GM23338 (cell line): ENCODE measurements at places on chromosomes 1 and 21. TPM values are rescaled to one million over a fixed set of nuclear protein-coding genes. Genes with fewer than 3 reads are reported as not detected.

TCHH gene
- total RNA-seq = 0.19 and 0.38 TPM in 2 replicates

SIM2 gene
- total RNA-seq = 0.49 and 1.4 TPM in 2 replicates

LGALS8 gene
- 11.5 and 20.2 TPM in 2 replicates for total RNA-seq

TRABD2B gene
- 0.89 and 1.6 TPM in 2 replicates for total RNA-seq

COL24A1 gene
- 1.3 and 2.1 TPM in 2 replicates for total RNA-seq

NOS1AP gene
- total RNA-seq = 3.5 and 5.8 TPM in 2 replicates

FAM78B gene
- total RNA-seq = 4.6 and 5.8 TPM in 2 replicates

C4BPA gene
- total RNA-seq = not detected in 2 replicates

ZSWIM5 gene
- total RNA-seq = 2.6 and 3.6 TPM in 2 replicates

GJB3 gene
- 0.31 and 0.50 TPM in 2 replicates for total RNA-seq

THEM5 gene
- not detected in 2 replicates for total RNA-seq

CCDC17 gene
- 1.0 and 2.2 TPM in 2 replicates for total RNA-seq

S100A14 gene
- 0.28 TPM in 1 of 2 replicates, not detected in the other for total RNA-seq

SELL gene
- total RNA-seq = not detected in 2 replicates

BRINP2 gene
- 0.16 and 0.52 TPM in 2 replicates for total RNA-seq

DNA sequence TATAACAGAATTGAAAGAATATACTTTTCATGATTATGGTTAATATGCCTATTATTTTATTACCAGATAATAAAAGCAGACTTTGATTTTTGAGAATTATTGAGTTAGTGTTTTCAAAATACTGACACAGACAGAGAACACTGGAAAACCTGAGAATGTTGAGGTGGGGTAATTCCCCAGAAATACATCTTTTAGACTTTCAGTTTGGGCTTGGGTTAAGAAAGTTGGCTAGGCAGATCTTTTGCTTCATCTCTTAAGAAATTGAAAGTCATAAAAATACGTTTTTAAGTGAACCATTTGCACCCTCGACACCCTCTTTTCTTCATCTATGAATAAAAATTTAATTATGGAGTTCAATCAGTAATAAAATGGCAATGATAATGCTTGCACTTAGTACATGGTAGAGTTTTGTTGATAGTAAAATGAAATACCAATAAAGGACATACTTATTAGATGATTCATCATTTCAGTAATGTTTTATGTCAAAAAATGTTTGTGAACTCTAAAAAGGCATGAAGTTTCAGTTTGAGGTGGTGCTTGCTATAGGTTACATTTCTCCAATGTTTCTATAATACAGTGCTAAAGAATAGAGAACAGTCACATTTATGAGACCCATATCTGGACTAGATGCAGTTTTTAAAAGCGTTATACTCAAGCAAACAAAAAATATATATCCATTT, 1.9 kb upstream of the SAMSN1 start:
- DNase-seq = no peak

GRCh38 chr21:33101300-33101911, 31.5 kb downstream of the OLIG1 start:
- DNase-seq = peak; percentile 39

DNA sequence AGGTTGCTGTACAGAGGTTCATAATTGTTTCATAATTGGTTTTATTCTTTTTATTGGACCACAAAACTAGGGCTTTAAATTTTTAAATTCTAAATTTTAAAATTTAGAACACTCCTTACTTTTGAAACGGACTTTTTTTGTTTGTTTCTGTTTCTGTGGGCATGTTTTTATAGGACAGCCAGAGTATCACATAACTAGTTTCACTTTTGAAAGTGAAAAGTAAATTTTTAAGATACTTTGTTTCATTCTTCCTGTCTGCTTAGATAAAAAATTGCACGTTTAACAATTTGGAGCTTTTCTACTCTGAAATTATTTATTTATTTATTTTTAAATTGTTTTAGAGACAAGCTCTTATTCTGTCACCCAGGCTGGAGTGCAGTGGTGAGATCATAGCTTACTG, 29.7 kb downstream of the MDM4 start:
- no peak for DNase-seq

- DNase-seq = no peak
Measured at GRCh38 chr1:12345350-12346217, 115.8 kb downstream of the VPS13D start.

DNA sequence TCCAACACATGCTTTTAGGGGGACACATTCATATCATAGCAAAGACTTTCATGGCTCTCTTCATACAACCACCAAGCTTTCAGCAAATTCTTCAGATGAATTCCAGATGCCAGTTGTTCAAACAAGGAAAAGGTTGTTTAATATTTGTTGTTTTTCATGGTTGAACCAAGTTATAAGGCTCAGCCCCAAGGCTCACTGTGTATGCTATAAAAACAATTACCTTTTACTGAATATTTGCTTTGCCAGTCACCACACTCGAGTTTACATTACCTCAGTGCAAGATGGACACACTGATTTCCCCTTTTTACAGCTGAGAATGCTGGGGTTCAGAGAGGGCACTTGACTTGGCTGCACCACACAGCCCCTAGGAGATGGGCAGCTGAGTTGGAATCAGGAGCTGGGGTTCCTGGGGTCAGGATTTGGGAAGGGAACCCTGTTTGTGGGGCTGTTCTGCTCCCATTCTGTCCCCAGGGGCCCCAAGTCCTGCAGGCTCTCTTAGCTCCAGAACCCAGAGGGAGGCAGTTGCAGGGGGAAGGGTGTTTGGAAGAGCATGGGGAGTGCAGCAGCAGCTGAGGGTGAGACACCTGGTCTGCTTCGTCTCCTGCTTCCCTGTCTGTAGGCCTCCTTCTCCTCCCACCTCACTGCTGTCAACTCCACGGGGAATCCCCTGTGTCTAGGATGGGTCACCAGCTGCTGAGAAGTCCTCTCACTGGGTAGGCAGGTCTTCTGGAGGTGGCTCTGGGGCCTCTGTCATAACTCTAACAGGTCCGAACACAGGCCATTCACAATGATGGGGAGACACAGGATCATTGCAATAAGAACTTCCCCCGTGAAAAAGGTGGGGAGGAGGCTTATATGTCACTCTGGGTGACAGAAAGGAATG, 12.8 kb upstream of the TMPRSS2 start:
- DNase-seq = no peak

- peak; percentile 36 for DNase-seq
Measured at GRCh38 chr1:203480525-203481084, 5.0 kb downstream of the PRELP start.

GRCh38 chr1:224500796-224501195, 66.2 kb upstream of the WDR26 start:
- no peak for DNase-seq

DNA sequence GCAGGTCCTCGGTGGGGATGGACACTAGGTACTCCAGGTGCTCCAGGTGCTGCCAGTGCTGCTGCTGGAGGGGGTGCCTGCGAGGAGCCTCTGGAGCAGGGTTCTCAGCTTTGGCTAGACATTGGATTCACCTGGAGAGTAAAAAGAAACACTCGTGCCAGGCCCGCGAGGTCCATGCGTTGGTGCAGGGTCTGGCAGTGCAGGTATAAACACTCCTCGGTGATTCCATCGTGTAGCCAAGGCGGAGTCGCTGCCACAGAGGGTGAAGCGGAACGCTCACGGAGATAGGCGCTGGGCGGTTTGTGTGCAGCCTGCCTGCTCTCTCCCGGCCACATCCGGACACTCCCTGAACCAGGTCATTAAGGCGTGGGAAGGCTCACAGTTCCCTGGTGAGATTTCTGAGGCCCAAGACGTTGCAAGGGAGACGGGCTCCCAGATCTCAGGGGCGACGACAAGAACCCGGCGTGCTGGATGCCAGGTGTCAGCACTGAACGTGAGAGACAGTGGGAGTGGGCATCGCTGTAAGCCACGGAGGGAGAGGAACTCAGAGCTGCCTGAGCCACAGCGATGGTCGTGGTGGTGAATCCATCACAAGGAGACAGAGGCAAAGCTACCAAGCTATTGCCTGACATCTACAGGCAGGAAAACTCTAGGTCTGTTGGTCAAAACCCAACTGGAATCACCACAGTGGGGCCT, 17.2 kb upstream of the SUMO3 start:
- DNase-seq = no peak

DNA sequence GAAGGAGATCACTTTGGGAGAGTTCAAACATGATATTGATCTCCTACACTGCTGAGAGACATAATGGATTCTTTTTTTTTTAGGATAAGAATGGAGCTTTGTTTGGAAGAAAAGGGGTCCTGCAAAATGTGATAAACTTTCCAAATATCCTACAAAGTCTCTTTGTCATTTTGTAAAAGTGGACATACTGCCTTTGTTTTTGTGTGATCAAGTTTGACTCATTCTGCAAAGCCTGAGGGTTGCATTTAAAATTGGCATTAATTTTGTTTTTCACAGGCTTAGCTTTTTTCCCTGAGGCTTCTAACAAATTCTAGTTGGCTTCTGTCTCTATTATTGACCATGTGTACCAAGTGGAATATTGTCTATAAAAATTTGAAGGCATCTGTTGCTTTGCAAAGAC, 113.2 kb downstream of the AK5 start:
- DNase-seq = no peak

GRCh38 chr1:151993734-151994496, at the start of gene S100A10:
S100A10 (minus strand) TSS chr1:151993859; CDS start chr1:151986230, 7,629 bp downstream.
- peak; percentile 74 for DNase-seq

- DNase-seq = no peak
Measured at GRCh38 chr1:75174031-75174760, 40.0 kb downstream of the LHX8 start.

GRCh38 chr1:94666797-94667196, 125.2 kb upstream of the F3 start:
- DNase-seq = peak; percentile 69

- DNase-seq = peak; percentile 91
Measured at GRCh38 chr1:202692959-202693555, 17.2 kb downstream of the SYT2 start.

GRCh38 chr21:36034211-36034913, 26.0 kb downstream of the SETD4 start:
- no peak for DNase-seq

DNA sequence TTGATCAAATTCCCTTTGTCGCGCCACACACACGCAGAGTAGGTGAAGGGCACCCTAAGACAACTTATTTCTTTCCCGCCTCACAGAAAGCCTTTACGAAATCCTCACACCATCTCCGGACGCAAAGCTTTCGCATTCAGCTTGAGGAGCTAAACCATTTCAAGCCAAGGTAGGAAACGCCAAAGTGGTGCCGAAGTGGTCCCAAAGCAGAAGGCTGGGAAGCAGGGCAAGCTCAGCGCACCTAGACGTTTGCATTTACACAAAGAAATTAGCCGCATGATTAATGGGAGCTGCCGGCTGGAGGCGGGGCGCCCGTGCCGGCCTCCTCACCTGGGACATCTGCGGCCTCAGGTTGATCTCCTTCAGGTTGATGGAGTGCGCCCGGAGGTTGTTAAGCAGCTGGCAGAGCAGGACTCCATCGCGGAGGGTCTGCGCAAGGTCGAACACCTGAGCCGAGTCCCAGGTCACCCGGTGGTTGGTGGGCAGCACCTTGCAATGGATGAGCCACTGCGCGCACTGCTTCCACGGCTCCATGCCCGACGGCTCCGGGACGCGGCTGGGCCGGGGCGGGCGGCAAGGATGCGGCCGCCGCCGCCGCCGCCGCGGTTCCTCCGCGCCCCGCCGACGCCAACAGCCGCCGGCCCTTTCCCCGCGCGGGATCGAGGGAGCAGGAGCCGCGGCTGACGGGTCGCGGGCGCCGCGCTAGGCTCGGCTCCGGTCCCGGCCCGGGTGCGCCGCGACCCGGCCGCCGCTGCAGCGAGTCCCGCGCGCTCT, 457 bp downstream of the VAV3 start:
- peak; percentile 81 for DNase-seq

- DNase-seq = no peak
Measured at GRCh38 chr1:198361237-198361767, 179.2 kb downstream of the ATP6V1G3 start.

GRCh38 chr1:192951691-192952460, 107.3 kb downstream of the UCHL5 start:
- DNase-seq = no peak

DNA sequence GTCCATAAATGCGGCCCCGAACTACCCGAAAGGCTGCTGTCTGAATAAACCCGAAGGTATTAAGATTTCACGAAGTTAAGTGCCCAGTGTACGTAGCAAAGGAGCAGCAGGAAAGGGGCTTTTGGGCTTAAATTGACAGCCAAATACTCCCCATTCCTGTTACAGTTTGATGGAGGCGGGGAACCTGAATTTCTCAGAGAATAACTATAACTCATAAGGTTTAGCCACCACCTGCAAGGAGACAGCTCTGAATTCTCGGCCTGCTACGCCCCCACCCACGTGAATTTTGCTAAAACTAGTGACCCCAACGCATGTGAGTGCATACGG, 5.2 kb downstream of the GFI1 start:
- DNase-seq = no peak

GRCh38 chr1:21175670-21176581, 771 bp downstream of the EIF4G3 start:
- DNase-seq = peak; percentile 58

DNA sequence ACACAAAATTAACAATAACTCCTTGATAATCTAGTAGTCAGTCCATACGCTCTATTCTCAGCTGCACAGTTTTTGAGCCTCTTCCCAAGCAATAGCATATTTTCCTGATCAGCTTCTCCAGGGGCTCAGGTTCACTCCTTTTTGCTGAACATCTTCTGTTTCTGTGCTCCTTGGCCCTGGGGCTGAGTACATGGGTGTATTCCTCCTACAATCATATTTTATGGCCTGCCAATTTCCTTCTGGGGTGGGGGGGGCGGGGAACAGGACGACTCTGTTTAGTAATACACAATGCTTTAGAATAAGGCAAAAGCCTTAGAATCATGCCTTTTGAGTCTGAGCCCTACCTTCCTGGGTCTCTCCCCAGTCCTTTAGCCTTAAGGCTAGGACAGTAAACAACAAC, 8.5 kb downstream of the CLDN19 start:
- DNase-seq = no peak

- no peak for DNase-seq
Measured at GRCh38 chr1:9833632-9834031, 9.9 kb upstream of the CLSTN1 start.

GRCh38 chr1:81920245-81920740, 119.6 kb downstream of the ADGRL2 start:
- DNase-seq = peak; percentile 89

- peak; percentile 34 for DNase-seq
Measured at GRCh38 chr1:3907031-3907534, 7.0 kb upstream of the C1orf174 start.

DNA sequence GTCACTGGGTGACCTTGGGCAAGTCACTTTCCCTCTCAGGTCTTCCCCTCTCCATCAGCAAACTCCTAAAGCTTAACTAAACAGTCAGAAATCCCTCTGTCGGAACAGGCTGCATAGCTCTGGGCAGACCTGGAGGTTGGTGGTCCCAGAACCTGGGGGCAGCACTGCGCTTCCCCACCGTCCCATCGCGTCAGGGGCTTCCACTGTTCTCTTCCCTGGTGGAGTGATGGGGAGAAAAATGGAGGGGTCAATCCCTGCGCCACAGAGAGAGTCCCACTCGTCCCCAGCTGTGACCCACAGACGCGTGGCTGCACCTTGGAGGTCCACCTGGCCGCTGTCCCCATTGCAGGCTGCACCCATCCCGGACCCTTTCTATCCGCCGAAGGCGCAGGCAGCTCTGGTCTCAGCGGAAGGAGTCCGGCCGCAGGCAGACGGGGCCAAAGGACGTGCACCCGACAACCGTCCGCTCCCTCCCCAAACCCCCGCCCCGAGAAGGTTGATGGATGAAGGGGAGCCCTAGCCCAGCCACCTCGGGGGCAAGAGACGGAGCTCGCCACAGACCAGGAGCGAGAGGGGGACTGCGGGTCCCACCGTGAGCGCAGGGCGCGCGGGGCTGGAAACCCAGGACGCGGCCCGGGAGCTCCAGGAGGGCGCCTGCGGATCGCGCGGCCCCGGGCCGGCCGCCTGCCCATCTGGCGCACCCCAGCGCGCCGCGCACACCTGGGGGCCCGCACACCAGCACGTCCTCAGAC, 588 bp upstream of the WNT3A start:
- peak; percentile 56 for DNase-seq
